CD4-positive, alpha-beta T cell treated with Interleukin-4 for 1 hour (primary cell): ENCODE measurements at places on chromosomes 3 and 15.

DNA sequence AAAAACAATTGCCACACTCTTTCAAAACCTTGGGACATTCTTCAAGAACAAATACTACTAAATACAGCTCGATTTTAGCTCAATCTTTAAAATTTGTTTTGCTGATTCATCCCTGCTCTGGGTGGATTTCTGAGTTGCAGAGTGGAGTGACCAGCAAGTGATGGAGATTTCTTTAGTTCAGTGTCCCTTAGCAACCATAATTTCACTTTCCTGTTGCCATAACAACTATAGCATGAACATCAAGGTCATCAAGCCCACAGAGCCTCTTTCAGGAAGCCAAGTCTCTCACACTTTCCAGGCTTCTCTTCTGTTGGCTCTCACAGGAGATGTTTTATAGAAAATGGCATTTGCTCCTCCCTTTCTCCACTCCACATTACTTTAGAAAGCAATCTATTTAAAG lies 597.2 kb upstream of the ADAMTS9 start:
- DNase-seq, result no peak

DNA sequence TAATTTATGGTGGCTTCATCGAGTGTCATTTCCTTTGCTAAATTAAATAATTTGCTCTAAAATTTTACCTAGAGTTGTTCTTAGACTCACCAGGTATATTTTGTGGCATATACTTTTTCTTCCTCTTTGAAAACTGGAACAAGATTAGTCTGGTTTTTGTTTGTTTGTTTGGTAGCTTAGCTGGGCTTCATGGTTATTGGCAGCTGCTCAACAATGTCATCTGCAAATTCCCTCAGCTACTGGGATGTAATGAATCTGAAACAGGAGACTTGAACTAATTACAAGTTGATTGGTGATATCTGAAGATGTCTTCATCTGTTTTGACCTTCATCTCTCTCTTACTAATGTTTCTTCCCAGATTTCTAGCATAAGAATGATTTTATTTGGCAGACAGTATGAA lies 270.5 kb upstream of the P2RY1 start:
- no peak for DNase-seq

GRCh38 chr3:76442374-76442915 lies 597.5 kb upstream of the ROBO2 start:
- DNase-seq, result no peak

GRCh38 chr15:51163843-51164242 lies 69.1 kb upstream of the TNFAIP8L3 start:
- no peak for DNase-seq

GRCh38 chr3:11583638-11584046 lies 60.1 kb downstream of the VGLL4 start:
- no peak for DNase-seq

- no peak for DNase-seq
Measured at GRCh38 chr15:73978896-73979295, 13.2 kb downstream of the STOML1 start.
